ENCODE measurements at places on chromosomes 13 and 19. TPM values are rescaled to one million over a fixed set of nuclear protein-coding genes. Genes with fewer than 3 reads are reported as not detected.

DNA sequence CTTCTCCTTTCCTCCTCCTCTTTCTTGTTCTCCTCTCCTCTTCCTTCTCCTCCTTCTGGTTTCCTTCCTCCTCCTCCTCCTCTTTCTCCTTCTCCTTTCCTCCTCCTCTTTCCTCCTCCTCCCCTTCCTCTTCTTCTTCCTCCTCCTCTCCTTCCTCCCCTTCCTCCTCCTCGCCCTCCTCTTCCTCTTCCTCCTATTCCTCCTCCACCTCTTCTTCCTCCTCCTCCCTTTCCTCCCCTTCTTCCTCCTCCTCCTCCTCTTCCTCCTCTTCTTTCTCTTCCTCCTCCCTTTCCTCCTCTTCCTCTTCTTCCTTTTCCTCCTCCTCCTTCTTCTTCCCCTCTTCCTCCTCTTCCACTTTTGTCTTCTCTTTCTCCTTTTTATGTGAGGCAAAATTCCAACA lies 55.0 kb upstream of the ADGRE1 start:
- peaks cover 21% of the 10 kb centered on the region for H3K4me1 ChIP-seq
- peaks cover 71% of the 10 kb centered on the region for H3K36me3 ChIP-seq

- H3K4me1 ChIP-seq = no peaks in the 10 kb centered on the region
- no peaks in the 10 kb centered on the region for H3K36me3 ChIP-seq
- no peak for DNase-seq
- H3K27ac ChIP-seq = no peak overlapping the region
Observed at GRCh38 chr19:1304197-1304924, 18.7 kb downstream of the EFNA2 start.

GRCh38 chr19:54387991-54388801 lies 23.5 kb upstream of the LAIR1 start:
- peak; percentile 67 for DNase-seq
- H3K4me3 ChIP-seq = peak overlapping the region; percentile 75
- H3K36me3 ChIP-seq = no peaks in the 10 kb centered on the region

Gene CAPS
- 11.4 TPM for total RNA-seq

DNA sequence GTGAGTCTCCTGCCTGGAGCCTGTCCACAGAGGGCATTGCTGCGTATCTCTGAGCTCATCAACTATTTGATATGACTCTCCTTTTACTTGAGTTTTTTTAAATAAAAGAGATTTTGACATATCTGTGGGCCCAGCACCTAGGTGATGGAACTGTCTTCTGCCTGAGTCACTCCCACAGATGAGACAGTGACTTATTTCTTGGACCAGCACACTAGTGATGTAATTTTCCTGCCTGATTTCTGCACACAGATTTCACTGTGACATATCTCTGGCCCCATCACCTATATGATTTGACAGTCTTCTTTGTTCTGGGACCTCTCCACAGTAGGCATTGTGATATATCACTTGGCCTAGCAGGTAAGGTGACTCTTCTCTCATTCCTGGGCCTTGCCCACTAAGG lies 66.6 kb upstream of the ZNF43 start:
- H3K27ac ChIP-seq = no peak overlapping the region
- no peaks in the 10 kb centered on the region for H3K36me3 ChIP-seq
- H3K4me3 ChIP-seq = no peak overlapping the region
- no peak for DNase-seq

- no peak overlapping the region for H3K4me3 ChIP-seq
- no peak for DNase-seq
- peaks cover 7% of the 10 kb centered on the region for H3K4me1 ChIP-seq
- no peaks in the 10 kb centered on the region for H3K27me3 ChIP-seq
Observed at GRCh38 chr19:32988724-32989123, 16.7 kb downstream of the FAAP24 start.

DNA sequence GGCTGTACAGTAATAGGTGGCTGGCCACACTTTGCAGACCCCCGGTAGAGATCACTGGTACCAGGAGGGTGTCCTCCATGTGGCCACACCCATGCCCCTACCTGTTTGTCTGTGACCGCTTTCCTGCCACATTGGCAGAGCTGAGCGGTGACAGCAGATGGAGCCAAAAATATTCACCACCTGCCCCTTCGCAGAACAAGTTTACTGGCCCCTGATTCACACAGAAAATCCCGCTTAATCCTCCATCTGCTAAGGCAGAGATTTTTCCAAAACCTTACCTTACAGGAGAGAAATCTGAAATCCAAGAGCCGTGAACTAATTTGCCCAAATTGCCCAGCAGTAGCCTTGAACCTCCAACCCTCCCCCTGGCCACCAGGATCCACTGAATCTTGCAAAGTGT lies 52.1 kb downstream of the MYO9B start:
- DNase-seq = no peak
- peaks cover 72% of the 10 kb centered on the region for H3K4me1 ChIP-seq
- peaks cover 42% of the 10 kb centered on the region for H3K36me3 ChIP-seq
- no peak overlapping the region for H3K4me3 ChIP-seq
- H3K27me3 ChIP-seq = no peaks in the 10 kb centered on the region

- no peak overlapping the region for H3K27ac ChIP-seq
- peaks cover 4% of the 10 kb centered on the region for H3K27me3 ChIP-seq
- no peak overlapping the region for H3K4me3 ChIP-seq
- no peaks in the 10 kb centered on the region for H3K4me1 ChIP-seq
Observed at GRCh38 chr19:13666165-13666564, 98.2 kb upstream of the MRI1 start.

Gene TUBB4A
- total RNA-seq = 6.9 TPM

GRCh38 chr13:84927442-84928169 lies 871.6 kb downstream of the SLITRK6 start:
- H3K4me3 ChIP-seq = no peak overlapping the region
- H3K27ac ChIP-seq = no peak overlapping the region
- H3K36me3 ChIP-seq = no peaks in the 10 kb centered on the region
- H3K27me3 ChIP-seq = no peaks in the 10 kb centered on the region
- no peaks in the 10 kb centered on the region for H3K4me1 ChIP-seq

GRCh38 chr19:15684828-15685227 lies 11.9 kb downstream of the CYP4F12 start:
- no peaks in the 10 kb centered on the region for H3K4me1 ChIP-seq
- no peak overlapping the region for H3K27ac ChIP-seq
- peak; percentile 35 for DNase-seq
- H3K36me3 ChIP-seq = no peaks in the 10 kb centered on the region
- peaks cover 4% of the 10 kb centered on the region for H3K27me3 ChIP-seq

DNA sequence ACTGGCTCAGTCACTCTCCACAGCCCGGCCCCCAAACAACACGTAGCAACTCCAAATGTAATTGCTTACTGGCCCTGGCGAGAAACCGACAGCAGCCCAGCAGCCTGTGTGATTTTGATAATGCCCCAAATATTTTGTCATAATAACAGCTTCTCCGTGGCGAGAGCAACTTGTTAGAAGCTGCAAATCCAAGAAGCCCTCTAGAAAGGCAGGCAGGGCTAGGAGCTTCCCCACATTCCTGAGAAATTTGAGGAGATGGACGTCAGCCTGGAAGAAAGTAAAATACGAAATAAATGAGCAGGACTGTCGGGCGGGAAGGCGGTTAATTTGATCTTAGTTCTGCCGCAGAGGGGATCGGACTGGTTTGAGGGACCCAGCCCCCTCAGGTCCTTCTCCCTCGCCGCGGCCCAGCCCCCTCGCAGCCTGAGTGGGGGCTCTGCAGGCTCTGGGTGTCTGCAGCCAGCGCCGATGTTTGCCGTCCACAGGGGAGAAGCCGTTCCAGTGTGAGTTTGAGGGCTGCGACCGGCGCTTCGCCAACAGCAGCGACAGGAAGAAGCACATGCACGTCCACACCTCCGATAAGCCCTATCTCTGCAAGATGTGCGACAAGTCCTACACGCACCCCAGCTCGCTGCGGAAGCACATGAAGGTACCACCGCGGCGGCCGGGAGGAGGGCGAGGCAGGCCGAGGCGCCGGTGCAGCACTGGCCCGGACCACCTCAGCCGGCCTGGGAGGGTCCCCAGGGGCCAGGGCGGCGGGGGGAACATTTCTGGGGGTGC lies 3.1 kb downstream of the ZIC2 start:
- peaks cover 62% of the 10 kb centered on the region for H3K27me3 ChIP-seq
- H3K4me1 ChIP-seq = peaks cover 18% of the 10 kb centered on the region
- peak overlapping the region; percentile 60 for H3K27ac ChIP-seq
- H3K4me3 ChIP-seq = peak overlapping the region; percentile 50
- DNase-seq = no peak
- H3K36me3 ChIP-seq = peaks cover 13% of the 10 kb centered on the region

DNA sequence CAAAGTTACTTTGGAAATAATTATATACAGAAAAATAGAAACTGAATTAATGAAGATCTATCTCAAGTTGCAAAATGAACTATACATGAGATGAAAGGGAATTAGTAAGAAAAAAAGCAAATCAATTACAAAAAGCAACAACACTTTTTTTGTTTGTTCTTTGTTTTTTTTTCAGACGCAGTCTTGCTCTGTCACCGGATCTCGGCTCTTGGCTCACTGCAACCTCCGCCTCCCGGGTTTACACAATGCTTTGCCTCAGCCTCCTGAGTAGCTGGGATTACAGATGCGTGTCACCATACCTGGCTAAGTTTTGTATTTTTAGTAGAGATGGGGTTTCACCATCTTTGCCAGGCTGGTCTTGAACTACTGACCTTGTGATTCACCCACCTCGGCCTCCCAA lies 2.2 kb downstream of the ZNF415 start:
- no peak overlapping the region for H3K27ac ChIP-seq
- no peak overlapping the region for H3K4me3 ChIP-seq

GRCh38 chr19:14091813-14092462 lies 1.4 kb upstream of the SAMD1 start:
- peak overlapping the region; percentile 93 for H3K4me3 ChIP-seq
- H3K4me1 ChIP-seq = peaks cover 24% of the 10 kb centered on the region
- H3K36me3 ChIP-seq = peaks cover 37% of the 10 kb centered on the region

DNA sequence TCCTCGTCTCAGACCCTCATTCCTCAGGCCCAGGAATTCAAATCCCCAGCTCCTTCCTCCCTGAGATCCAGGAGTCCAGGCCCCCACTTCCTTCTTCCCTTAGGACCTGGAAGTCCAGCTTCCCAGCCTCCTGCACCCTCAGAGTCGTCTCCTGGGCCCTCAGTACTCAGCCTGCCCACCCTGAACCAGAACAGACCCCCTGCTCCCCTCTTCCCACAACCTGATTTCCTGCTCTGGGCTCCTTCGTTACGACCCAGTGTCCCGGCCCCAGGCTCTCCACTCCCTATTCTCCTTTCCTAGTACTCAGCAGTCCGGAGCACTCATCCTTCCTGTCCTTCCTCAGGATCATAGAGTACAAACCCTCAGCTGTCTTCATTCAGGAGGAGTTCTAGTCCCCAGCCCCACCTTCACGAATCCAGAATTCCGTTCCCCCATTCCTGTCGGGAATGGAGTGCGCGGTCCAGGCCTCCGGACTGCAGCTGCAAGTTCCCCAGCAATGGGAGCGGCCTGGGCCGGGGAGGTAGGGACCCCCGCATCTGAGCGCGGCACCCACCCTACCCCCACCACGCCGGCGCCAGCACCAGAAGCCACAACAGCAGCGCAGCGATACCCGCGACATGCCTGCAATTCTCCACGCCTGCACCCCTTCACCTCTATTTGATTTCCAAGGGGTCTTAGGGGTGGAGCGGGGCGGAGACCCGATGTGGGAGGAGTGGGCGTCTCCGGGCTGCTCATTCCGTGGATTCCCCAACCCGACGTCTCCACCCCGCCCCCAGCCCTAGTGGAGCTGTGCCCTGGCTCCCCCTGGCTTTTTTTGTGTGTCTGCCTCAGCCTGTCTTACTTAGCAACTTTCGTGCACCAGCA lies 12.7 kb downstream of the EGLN2 start:
- peaks cover 46% of the 10 kb centered on the region for H3K4me1 ChIP-seq
- no peak overlapping the region for H3K27ac ChIP-seq
- H3K4me3 ChIP-seq = peak overlapping the region; percentile 45
- peaks cover 21% of the 10 kb centered on the region for H3K27me3 ChIP-seq
- H3K36me3 ChIP-seq = peaks cover 40% of the 10 kb centered on the region
- DNase-seq = no peak

Gene ANKLE1
- total RNA-seq = 13.8 TPM

GRCh38 chr19:58401840-58402421 lies 6.5 kb downstream of the RNF225 start:
- peak overlapping the region; percentile 83 for H3K4me3 ChIP-seq
- H3K27me3 ChIP-seq = no peaks in the 10 kb centered on the region
- H3K4me1 ChIP-seq = peaks cover 35% of the 10 kb centered on the region
- no peak for DNase-seq
- no peak overlapping the region for H3K27ac ChIP-seq

Gene MRPL57
- total RNA-seq = 22.5 TPM

- H3K36me3 ChIP-seq = peaks cover 62% of the 10 kb centered on the region
- H3K27ac ChIP-seq = no peak overlapping the region
- no peaks in the 10 kb centered on the region for H3K27me3 ChIP-seq
- H3K4me1 ChIP-seq = peaks cover 21% of the 10 kb centered on the region
Observed at GRCh38 chr13:113632706-113633484, 25.1 kb downstream of the ATP4B start.

DNA sequence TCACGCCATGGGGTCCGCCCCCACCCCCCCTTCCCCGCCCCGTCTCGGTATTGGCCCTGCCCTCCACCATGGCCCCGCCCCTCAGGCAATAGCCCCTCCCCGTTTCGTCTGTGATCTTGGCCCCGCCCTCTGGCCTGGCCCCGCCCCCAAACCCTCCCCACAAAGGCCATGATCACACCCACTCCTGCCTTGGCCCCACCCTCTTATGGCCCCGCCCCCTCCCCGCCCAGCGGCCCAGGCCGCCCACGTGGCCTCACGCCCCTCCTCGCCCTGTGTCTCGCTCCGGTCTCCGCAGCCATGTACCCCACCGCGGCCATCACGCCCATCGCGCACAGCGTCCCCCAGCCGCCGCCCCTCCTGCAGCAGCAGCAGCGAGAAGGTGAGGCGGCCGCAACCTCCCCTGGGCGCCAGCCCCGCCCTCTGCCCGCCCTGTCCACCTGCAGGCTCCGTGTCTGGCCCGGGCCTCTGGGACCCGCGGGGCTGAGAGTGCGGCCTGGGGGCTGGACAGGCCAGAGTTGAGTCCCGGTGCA lies 61.3 kb downstream of the CELF5 start:
- H3K4me1 ChIP-seq = peaks cover 12% of the 10 kb centered on the region
- DNase-seq = peak; percentile 65
- no peak overlapping the region for H3K4me3 ChIP-seq
- H3K27ac ChIP-seq = no peak overlapping the region
- no peaks in the 10 kb centered on the region for H3K36me3 ChIP-seq

GRCh38 chr19:46019270-46019669 lies 3.6 kb downstream of the PGLYRP1 start:
- H3K36me3 ChIP-seq = peaks cover 14% of the 10 kb centered on the region
- H3K4me1 ChIP-seq = peaks cover 17% of the 10 kb centered on the region
- H3K27ac ChIP-seq = no peak overlapping the region
- no peak overlapping the region for H3K4me3 ChIP-seq
- H3K27me3 ChIP-seq = peaks cover 21% of the 10 kb centered on the region

- H3K27ac ChIP-seq = no peak overlapping the region
- no peaks in the 10 kb centered on the region for H3K27me3 ChIP-seq
- no peak overlapping the region for H3K4me3 ChIP-seq
- H3K4me1 ChIP-seq = no peaks in the 10 kb centered on the region
- no peak for DNase-seq
Observed at GRCh38 chr13:107018285-107018684, 450.3 kb upstream of the ARGLU1 start.

DNA sequence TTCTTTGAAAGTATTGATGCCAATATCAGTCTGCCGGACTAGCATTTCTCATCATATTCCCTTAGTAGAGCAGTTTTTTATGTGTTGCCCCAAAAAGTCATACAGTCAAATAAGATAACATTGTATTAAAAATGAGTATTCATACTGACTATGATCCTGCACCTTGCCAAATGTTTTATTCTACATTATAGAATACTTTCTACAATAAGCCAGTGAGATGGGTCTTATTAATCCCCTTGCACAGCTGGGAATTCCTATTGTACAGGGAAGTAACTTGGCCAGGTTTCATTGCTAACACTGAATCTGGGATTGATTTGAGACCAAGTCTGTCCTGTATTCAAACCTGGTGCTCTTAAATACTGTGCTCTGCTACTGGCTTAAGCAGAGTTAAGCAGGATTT lies 114.0 kb downstream of the KCTD12 start:
- no peaks in the 10 kb centered on the region for H3K36me3 ChIP-seq
- no peak overlapping the region for H3K4me3 ChIP-seq
- H3K4me1 ChIP-seq = no peaks in the 10 kb centered on the region
- DNase-seq = no peak
- H3K27me3 ChIP-seq = no peaks in the 10 kb centered on the region

Data from activated CD8-positive, alpha-beta T cell treated with anti-CD3 and anti-CD28 coated beads, Interleukin-2, amount 10 ng/mL, durations not matched to agents 7 days and 5 days (primary cell).